ENCODE measurements at places on chromosomes 1 and 21.
A peak's percentile ranks its signal among the peaks of the same experiment; 100 is the strongest.

DNA sequence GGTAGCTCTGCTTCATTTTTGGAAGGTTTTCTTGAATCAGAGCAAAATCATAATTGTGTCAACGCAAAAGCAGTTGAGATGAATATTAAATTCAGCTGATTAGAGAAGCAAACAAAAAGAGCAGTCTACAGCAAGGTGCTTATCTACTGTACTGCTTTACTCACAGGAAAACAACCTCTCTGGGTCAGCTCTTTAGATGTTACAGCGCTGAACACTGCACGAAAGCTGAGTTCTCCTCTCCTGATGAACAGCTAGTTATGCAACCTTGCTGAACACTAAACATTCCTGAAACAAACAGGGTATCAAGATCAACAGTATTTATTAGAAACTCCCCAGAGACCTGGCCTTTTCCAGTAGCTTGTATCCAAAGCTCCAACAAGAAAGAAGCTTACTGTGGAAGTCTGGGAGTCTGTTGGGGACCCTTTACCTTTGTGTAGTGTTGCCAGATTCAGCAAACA is 41.3 kb downstream of the TBCE start:
- no peak for DNase-seq

- no peak for DNase-seq
Measured at GRCh38 chr1:234311414-234311813, 61.8 kb upstream of the COA6 start.

DNA sequence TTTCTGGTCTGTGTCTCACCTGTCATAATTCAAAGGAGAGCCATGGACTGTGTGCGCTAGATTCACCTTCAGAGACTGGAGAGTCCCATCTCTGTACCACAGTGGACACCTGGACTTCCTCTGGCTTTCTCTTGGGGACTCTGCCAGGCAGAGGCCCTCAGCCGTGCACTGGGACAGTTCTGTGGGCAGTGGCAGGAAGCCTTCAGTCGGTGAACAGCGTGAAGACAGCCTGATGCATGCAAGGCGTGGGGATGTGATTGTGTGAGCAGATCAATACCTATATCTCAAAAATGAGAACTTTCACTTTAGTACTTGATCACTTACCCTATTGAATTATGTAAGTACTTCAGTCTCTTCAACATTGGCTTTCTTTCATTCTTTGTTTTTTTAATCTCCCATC is 245.3 kb downstream of the DISC1 start:
- DNase-seq, result no peak

GRCh38 chr1:110310300-110310699 is 28.9 kb upstream of the RBM15 start:
- DNase-seq, result no peak

- DNase-seq, result no peak
Measured at GRCh38 chr1:180964595-180964994, 51.9 kb downstream of the KIAA1614 start.

DNA sequence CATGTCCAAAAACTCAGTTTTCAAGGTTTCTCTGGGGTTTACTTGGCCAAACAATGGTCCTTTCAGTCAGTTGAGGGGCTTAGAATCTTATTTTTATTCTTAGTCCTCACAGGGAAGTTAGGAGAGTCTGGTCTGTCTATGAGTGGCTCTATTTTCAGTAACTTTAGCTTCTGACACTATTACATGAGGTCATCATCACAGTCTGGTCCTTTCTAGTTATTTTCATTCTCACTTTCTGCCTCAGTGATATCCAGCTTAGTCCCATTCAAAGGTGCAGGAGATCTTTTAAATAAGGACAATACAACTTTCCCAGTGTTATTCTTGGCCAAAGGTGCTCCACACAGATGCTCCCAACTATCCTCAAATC is 30.0 kb upstream of the FGGY start:
- no peak for DNase-seq

GRCh38 chr1:91121366-91121765 is 99.5 kb upstream of the ZNF644 start:
- DNase-seq, result no peak

GRCh38 chr1:21216835-21217811 is 40.4 kb upstream of the EIF4G3 start:
- peak; percentile 24 for DNase-seq

GRCh38 chr21:38219049-38219628 is 37.7 kb upstream of the KCNJ15 start:
- peak; percentile 24 for DNase-seq

- no peak for DNase-seq
Measured at GRCh38 chr1:74363220-74363619, 128.0 kb downstream of the TNNI3K start.

- no peak for DNase-seq
Measured at GRCh38 chr1:226248796-226249195, 25.3 kb downstream of the MIXL1 start.

- DNase-seq, result no peak
Measured at GRCh38 chr21:32087447-32087846, 191.4 kb downstream of the MIS18A start.

- DNase-seq, result no peak
Measured at GRCh38 chr21:36321325-36322082, 1.5 kb downstream of the MORC3 start.

DNA sequence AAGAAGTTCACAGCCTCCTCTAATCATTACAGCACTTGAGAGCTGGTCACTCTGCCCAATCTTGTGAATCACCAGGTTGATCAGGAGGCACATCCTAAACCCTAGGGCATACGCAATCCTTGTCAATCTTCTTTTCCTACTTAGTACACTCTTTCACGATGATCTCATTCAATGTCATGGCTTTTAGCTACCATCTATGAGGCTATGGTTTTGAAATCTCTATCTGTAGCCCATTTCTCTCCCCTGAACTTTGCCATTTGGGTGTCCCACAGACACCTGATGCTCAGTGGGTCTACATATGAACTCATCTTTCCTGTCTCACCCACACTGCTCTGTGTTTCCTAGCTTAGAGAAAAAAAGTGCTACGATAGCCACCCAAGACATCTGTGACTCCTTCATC is 1.9 kb upstream of the MED18 start:
- no peak for DNase-seq

- peak; percentile 44 for DNase-seq
Measured at GRCh38 chr1:78114034-78114956, 68.5 kb downstream of the GIPC2 start.

GRCh38 chr1:218750216-218750970 is 405.3 kb downstream of the TGFB2 start:
- no peak for DNase-seq

- no peak for DNase-seq
Measured at GRCh38 chr21:34864370-34865149, 184.5 kb downstream of the RUNX1 start.

- no peak for DNase-seq
Measured at GRCh38 chr1:211521102-211521815, 29.3 kb upstream of the RD3 start.

- no peak for DNase-seq
Measured at GRCh38 chr1:99532276-99532580, 113.7 kb upstream of the PALMD start.

DNA sequence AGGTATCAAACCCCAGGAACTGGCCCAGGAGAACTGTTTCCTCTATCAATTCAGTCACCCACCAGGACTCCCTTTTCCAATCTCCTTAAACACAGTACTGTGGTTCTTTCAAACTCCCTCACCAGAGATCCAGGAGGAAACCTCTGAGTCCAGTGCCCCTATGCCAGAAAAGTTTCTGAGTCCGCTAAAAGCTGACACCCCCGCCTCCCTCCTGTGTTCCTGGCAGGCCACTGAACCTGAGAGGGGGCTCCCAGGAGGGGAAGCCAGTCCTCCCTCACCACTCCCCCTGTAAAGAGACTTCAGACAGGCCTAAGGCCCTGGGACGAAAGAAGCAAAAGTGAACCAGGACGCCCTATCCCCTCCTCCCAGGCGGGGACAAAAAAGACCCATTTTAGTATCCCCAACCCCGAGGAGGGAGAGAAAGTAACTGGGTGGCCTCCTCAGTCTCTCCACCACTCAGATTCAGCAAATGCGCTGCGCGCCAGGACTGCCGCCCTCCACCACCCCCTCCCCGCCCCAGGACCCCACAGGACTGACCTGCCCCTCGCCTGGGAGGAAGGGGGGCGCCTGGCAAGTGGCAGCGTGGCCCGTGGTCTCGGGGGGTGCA is 624 bp downstream of the SLC41A1 start:
- no peak for DNase-seq

GRCh38 chr1:998745-998994 is 1.2 kb downstream of the HES4 start:
- DNase-seq, result no peak

DNA sequence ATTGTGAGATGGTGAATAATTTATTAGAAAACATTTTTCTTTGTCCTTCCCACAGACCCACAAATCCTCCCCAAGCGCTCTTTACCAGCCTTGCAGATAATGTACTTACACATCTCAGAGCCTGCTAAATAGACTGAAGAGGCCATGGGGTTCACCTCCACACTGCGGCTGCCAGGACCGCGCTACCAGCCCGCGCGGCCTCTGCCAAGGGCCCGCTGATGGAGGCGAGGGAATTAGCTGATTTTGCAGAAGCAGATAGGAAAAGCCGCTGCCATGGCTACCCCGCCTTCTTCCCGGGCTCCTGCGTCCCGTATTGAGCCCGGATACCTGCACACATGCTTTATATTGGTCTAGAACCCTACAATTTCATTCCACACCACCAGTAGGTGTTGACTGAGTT is 248.0 kb upstream of the FOXD3 start:
- no peak for DNase-seq

DNA sequence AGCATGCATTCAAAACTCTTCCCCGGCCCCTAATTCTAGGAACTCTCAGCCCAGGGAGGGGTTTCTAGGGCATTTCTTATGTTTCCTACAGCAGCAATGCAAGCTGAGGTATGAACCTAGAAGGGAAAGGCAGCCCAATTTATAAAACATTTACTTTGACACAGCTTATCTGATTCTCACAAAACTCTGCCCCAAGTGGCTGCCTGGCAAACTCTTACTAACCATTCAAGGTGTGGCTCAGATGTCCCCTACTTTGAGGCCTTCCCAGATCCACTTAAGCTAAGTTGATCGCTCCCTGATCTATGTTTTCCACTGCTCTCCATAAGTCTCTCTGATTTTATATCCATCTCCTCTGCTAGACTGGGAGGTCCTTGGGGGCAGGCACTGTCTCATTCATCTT is 35.4 kb downstream of the AK2 start:
- DNase-seq, result no peak

DNA sequence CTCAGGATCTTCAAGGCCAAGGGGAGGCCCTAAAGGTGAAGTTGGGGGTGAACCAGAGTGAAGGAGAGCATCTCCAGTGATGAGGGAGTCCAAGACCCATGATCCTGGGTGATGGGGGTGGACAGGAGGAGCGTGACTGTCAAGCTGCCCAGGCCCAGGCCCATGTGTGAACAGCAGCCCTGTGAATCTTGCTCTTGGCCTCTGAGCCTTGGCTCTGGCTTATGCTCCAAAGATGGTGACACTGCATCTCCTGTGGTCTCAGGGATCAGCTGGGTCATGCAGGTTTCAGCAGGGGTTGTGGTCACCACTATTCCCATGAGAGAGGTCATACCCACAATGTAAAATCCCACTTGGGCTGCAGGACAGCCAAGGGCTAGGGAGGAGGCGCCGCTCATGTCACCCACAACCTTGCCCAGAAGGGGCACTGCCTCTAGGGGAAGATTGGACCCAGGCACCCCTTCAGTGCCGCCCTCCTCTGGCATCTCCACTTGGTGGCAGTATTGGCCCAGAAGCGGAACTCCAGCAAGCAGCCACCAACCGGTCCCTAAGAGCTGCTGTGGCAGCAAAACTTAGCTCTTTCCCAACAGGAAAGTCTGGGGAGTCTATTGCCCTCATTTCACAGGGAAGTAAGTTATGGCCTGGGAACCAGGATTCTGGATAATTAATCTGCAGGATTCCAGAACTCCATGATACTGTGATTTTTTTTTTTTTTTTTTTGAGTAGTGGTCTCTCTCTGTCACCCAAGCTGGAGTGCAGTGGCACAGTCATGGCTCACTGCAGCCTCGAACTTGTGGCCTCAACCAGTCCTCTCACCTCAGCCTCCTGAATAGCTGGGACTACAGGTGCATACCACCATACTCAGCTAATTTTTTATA is 7.5 kb upstream of the WNT3A start:
- DNase-seq, result peak; percentile 22

DNA sequence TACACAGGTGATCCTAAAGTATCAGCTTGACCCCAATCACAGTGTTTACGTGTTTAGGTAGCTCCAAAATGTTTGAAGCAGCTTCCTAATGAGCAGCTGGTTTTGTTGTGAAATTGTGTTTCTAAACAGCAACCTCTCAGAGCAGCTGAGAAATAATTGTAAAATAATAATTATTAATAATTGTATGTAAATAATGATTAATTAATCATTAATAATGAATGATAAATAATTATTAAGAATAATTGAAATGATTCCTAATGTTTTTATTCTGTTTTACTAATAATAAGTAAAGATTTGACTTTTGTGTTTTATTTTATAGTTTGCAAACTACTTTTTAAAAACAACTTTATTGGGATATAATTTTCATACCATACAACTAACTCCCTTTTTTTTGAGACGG is 182.2 kb downstream of the URB2 start:
- no peak for DNase-seq

DNA sequence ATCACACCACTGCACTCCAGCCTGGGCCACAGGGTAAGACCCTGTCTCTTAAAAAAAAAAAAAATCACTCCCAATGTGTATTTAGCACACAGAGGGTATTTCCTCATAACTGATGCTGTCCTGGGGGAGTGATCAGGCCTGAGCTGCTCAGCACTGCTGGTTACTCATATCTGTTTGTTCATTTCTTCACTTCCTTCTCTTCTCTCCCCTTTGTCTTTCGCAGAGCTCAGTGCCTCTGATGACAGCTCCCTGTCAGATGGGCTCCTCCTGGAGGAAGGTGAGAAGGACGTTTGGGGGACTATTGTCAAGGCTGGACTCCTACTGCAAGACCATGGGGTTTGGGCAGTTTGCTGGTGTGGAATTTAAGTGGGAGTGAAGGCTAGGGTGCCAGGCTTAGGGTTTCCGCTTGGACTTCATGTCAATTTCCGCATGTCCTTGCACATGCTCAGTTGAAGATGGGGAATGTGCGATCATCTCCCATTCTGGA is 13.0 kb downstream of the INAVA start:
- peak; percentile 30 for DNase-seq

DNA sequence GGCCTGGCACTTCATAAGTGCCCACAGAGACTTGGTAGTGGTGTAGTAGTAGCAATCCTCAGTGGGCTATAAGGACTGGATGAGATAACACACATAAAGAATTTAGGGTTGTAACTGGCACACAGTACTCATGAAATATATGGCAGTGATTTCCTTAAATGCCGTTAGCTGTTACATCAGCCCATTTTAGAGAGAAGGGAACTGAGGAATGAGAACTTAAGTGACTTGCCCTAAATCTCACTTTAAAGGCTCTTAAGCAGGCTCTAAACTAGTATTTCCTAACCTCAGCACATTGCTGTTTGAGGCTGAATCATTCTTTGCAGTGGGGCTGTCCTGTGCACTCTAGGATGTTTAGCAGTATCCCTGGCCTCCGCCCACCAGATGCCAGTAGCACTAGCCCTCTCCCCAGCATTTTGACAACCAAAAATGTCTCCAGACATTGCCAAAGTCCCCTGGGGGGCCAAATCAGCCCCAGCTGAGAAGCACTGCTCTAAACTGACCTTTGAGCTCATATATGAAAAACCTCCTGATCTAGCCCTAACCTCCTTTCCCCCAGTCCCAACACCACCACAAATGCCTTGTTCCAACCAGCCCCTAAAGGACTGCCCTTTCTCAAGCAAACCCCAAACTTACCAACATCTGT is 11.6 kb downstream of the CAMK2N1 start:
- no peak for DNase-seq

GRCh38 chr1:32937061-32937460 is 27.5 kb downstream of the RNF19B start:
- DNase-seq, result no peak

GRCh38 chr1:187264995-187265602 is 436.4 kb downstream of the PLA2G4A start:
- no peak for DNase-seq
